ENCODE measurements at places on chromosomes 16 and 17.

DNA sequence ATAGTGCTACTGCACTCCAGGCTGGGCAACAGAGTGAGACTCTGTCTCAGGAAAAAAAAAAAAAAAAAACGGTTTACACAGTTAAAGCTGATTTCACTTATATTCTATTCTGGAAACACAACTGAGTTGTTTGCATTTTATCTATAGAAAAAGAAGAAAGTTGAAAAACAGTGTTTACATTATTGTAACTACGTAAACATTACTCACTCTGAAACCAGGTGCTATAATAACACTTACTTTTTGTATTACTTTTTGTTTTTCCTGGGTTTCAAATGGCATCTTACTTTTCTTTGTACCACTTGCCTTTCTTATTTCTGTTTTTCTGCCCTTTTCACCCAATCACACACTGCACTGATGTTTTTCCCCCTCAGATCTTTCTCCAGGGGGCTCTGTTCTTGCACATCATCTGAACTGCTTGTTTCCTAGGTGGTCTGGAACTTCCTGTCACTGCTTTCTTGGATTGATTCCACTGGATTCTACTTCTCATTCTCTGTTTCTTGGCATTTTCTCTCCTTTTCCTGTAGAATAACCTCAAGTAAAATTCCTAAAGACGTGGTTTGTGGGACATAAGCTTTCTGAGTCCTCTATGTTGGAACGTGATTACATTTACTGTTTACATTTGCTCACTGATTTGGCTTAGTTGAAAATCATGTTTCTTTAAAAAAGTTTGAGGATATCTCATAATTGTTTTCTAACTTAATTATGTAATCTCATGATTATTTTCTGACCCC is 142.1 kb downstream of the HS3ST3B1 start:
- DNase-seq = no peak

DNA sequence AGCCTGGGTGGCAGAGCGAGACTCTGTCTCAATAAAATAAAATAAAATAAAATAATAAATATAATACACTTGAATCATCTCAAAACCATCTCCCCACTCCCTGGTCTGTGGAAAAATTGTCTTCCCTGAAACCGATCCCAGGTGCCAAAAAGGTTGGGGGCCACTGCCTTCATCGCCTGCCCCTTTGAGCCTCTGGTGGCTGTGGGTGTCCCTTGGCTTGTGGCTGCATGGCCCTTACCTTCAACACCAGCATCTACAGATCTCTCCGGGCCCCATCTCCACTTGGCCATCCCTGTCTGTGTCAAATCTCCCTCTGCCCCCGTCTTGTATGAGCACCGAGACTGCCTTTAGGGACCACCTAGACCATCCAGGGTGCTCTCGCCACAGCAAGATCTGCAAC is 177.3 kb downstream of the SEC14L1 start:
- no peak for DNase-seq

GRCh38 chr17:7650509-7651096 is at the start of gene ATP1B2:
ATP1B2 (plus strand) TSS chr17:7650926; CDS start chr17:7651519, 593 bp downstream.
- DNase-seq = peak; percentile 71

GRCh38 chr17:14294876-14295275 is 6.0 kb upstream of the HS3ST3B1 start:
- no peak for DNase-seq

GRCh38 chr17:74368341-74369081 is 1.2 kb downstream of the GPR142 start:
- peak; percentile 25 for DNase-seq

- DNase-seq = no peak
These were observed 53.5 kb downstream of the TNFRSF13B start for GRCh38 chr17:16918443-16918842.

GRCh38 chr16:73714976-73715375 is 581.6 kb upstream of the PSMD7 start:
- no peak for DNase-seq

- DNase-seq = no peak
These were observed 1.1 kb downstream of the KATNIP start for GRCh38 chr16:27551036-27551435.
